ENCODE measurements at places on chromosomes 12 and 14.

GRCh38 chr12:29148911-29149690 lies at the start of gene FAR2:
TSS of gene FAR2 (plus strand) at chr12:29149278. CDS start at chr12:29270450, 121,172 bp downstream.
- no peak for DNase-seq

GRCh38 chr12:58925111-58925611 lies 4.9 kb upstream of the LRIG3 start:
- no peak for DNase-seq

GRCh38 chr12:128578045-128578444 lies 245.7 kb downstream of the SLC15A4 start:
- DNase-seq: no peak

DNA sequence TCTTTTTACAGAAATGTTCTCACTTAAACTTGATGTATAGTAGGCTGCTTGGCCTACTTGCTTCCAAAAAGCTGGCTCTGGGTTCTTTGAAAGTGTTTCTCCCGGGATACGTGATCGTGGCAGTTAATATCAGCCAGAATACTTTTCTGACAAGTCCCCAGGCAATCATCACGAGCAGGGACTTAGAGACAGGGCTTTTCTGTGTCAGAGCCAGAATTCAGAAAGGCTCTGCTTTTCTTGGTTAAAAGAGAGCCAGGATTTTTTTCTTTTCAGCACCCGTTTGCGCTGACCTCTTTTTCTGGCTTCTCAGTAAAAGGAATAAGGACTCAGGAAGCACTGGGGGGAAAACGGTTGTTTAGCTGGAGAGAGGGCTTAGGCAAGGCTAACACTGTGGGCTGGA lies 57.8 kb upstream of the ARHGAP5 start:
- DNase-seq: no peak

DNA sequence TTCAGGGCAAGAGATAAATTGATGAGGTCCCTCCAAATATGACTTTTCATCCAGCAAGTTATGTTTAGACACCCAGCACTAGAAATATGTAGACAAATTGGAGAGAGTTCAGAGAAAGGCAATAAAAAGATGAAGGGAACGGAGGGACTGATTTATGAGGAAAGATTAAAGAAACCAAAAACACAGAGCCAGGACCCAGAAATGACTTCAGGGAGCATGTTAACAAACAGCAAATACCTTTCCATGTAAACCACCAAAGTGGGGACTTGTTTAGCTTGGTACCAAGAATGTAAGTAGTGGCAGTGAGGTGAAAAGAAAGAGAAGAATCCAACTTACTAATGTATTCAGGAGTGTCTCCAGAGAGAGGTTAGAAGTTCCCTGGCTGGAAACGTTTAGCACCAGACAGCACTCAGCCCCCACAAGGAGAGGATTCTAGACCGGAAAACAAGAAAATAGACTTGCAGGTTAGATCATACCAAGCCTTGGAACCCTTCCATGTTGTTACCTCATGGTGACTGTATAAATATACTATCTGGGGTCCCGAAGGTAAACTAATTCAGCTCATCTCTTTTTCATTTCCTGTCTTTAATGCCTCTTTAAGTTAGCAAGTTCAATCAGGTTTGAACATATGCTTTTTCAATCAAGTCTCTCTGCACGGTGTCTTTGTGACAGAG lies 79.2 kb downstream of the TBC1D30 start:
- DNase-seq: no peak

- no peak for DNase-seq
Observed at GRCh38 chr14:28576523-28576922, 190.1 kb upstream of the FOXG1 start.

DNA sequence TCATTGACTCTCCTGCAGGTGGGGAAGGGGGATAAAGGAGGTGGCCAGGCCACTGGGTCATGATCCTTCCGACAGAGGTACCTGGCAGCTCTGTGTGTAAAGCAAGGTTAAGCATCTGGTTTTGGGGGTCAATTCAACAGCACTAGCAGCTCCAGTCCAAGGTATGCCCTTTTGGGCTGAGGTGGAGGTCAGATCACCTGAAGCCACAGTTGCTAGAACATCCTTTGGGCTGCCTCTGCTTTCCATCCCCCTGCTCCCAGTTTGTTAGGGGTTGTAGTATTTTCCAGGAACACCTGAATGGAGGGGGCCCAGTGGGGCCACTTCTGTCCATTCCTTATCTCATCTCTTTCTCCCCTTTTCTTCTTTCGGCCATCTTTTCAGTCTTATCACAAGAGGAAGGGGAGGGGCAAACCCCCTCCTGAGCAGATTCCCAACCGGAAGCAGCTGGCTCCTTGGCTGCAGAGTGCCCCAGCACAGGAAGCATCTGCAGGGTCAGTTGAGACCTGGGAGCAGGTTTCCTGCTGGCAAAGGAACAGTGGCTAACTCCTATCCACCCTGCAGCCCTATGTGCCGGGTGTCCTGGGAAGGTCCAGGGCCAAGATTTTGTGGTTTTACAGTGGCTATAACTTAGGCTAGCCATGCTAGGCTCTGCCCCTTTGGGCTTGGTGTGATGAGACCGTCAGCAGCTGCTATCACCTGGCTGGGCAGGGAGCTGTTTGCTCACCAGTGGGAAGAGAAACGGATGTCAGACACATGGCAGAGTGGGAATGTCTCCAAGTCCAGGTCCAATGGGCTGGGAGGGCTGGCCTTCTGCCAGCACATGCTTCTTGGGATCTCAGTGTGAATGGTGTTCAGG lies 40.2 kb downstream of the SH2B3 start:
- no peak for DNase-seq

DNA sequence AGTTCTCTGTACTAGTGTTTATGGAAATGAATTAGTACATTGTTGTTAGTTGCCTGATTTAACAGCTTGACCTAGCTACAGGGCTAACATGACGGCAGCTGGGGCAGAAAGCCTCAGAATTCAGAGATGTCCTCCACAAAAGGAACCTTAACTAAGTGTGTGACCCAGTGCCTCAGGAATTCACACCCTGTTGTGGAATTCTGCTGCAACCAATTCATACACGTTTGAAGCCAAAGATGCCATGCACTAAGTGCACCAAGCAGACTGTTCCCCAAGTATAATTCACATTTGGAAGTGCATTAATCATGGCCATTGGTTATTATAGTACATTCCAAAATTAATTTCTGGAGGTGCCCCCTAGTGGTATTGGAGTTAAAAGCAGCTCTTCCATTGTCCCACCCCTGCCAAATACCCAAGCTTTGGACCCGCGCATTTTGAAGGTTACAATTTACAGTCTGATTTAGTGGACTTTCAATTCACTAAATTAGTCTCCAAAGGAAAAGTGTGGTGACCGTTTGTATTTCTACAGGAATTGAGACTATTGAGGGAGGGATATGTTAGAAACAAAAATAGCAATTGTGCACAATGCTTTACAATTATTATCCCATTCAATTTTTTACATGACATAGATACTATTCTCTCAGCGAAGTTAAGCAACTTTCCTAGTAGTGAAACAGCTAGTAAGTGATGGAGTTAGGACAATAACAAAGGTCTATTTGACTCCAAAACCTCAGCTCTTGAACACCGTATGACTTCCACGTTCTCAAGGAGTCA lies 85.9 kb downstream of the PAX9 start:
- no peak for DNase-seq

DNA sequence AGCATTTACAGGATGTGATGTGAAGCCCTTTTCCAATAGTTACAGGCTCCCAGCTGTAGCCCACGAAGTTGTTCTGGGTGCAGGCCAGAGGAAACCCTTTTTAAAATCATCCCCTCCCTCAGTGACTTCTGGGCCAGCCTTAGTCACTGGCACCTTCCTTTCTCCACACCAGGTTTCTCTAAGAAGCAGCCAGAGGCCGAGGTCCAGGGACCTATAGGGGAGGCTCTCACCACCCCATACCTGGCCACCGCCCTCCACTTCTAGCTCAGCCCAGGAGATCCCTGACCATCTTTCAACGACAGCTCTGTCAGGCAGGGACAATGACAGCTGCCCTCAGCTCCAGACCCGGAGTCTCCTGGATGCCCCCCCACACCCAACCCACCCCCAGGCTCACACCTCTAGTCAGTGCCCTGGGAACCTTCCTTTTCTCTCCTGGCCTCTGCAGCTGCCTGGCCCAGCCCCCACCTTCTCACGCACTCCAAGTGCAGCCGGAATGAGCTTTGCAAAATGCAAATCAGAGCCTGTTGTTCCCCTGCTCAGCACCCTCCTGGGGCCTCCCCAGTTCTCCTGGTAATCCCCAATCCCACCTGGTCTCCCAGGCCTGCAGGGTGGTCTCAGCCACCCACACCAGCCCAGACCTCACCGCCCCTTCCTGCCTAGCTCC lies 46.7 kb downstream of the TESC start:
- DNase-seq: no peak

DNA sequence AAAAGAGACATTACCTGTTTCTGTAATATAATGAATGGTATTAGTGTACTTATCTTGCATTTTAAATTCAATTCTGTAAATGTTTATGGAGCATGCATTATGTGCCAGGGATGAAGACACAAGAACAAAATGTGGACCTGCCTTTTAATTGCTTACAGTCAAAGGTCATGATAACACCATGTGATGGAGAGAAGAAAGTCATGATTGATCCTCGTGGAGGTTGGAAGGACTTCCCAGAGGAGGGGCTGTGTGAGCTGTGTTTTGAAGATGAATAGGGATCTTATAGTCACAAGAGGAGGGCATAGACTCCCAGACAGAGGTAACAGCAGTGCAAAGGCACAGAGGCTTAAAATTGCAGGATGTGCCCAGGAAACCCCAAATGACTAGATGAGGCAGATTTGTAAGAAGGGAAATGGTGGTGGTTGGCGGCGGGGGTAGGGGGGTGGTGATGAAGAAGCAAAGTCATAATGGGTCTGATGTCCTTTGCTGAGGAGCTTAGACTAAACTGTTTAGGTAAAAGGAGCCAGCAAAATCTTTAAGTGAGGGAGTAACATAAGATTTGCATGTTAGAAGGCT lies 151.5 kb downstream of the PRKCH start:
- peak; percentile 61 for DNase-seq

DNA sequence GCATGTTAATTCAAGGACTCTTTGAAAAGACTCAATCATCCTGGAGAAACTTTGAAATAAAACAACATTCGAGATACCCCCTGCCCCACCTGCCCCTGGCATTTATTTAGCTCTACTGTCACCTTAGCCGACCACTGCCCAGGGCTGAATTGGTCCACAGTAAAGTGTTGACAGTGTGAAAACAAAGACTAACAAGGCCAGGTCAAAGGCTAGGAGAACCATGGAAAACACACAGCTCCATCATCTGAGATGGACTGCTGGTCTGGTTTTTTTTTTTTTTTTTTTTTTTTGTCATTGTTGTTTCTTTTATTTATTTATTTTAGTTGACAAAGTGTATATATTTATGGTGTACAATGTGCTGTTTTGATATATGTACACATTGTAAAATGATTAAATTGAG lies 25.7 kb downstream of the GSTZ1 start:
- DNase-seq: no peak

- DNase-seq: no peak
Observed at GRCh38 chr12:105256011-105256410, 20.0 kb upstream of the APPL2 start.

DNA sequence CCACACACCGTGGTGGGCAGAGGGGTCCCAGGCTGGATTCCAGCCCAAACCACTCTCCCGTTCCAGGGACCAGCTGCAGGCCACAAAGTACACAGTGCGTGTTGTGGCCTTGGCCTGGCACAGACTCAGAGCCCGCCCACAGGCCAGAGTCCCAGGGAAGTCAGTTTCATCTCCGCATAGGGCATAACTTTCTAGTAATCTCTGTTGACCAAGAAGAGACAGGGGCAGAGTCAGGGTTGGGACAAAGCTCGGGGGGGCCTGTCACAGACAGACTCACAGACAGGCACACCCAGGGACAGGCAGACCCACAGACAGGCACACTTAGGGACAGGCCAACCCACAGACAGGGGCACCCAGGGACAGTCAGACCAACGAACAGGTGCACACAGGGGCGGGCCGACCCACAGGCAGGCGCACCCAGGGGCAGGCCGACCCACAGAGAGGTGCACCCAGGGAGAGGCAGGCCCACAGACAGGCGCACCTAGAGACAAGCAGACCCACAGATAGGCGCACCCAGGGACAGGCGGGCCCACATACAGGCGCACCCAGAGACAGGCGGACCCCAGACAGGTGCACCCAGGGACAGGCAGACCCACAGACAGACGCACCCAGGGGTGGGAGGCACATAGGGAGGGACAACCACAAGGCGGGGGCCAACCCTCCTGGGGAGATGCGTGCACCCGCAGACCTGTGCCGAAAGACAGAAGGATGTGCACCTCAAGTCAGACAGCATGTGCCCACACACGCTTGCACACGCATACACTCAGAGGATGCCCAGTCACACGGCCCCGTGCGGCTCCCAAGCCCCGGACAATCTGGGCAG lies 323.3 kb upstream of the RTL1 start:
- no peak for DNase-seq

DNA sequence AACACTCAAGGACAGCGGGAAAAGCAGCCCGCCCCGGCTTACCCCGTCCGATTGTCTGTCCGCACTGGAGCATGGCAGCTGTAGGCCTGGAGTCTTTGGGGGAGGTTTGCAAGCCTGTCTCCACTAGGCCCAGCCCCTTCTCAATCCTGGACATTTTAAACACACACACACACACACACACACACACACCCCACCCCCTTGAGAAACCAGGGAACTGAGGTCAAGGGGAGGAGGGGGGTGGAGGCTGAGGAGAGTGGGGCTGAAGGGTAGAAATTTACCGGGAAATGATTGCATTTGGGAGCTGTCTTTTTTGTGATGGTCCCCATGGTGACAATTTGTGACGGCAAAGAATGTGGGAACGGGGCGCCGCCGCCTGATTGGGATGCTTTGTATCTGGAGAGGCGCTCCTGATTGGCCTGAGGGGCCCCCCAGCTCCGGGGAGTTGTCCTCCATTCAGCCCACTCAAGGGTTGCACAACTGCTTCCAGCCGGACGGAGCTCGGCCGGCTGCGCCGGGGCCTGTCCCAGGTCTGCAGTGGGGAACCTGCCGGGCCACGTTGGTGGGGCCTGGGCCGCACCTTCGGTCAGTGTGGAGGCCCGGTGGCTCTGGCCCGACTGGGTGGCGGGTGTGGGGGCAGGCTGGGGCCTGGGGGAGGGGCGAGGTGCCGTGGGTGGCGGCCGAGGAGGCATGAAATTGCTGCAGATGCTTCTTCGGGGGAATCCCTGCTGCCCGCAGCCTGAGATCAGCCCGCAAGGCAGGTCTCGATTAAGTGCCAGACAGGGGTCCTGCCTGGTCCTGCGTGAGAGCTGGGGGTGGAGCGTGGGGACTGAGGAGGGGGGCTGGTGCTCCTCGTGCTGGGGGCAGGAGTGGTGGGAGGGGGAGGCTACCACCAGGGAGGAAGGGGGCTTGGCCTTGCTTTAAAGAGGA lies at the start of gene FAM181A:
Gene FAM181A (plus strand): TSS at position 472 of the 927 bp plus-strand sequence. CDS start 942 bp downstream, outside the sequence.
- DNase-seq: no peak

DNA sequence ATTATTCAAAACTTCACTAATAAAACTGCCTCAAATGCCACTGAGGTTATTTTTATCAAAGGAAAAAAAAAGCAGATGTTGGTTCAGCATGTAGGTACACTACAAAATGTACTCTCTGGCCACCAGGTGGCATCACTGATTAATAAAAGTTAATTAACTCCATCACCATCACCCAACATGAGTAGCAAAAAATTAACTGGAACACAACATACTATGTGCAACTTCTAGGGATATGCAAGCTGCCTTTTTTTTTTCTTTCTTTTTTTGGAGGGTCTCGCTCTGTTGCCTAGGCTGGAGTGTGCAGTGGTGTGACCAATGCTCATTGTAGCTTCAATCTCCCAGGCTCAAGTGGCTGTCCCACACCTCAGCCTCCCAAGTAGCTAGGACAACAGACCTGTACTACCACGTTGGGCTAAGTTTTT lies 43.8 kb upstream of the NR2C1 start:
- DNase-seq: no peak

GRCh38 chr12:56257071-56257470 lies 1.1 kb downstream of the ANKRD52 start:
- no peak for DNase-seq

Measured in activated CD8-positive, alpha-beta memory T cell treated with anti-CD3 and anti-CD28 coated beads for 48 hours (primary cell).